ENCODE measurements at places on chromosomes 1 and 21.

- DNase-seq, result no peak
Observed at GRCh38 chr1:233561708-233562426, 52.0 kb upstream of the KCNK1 start.

DNA sequence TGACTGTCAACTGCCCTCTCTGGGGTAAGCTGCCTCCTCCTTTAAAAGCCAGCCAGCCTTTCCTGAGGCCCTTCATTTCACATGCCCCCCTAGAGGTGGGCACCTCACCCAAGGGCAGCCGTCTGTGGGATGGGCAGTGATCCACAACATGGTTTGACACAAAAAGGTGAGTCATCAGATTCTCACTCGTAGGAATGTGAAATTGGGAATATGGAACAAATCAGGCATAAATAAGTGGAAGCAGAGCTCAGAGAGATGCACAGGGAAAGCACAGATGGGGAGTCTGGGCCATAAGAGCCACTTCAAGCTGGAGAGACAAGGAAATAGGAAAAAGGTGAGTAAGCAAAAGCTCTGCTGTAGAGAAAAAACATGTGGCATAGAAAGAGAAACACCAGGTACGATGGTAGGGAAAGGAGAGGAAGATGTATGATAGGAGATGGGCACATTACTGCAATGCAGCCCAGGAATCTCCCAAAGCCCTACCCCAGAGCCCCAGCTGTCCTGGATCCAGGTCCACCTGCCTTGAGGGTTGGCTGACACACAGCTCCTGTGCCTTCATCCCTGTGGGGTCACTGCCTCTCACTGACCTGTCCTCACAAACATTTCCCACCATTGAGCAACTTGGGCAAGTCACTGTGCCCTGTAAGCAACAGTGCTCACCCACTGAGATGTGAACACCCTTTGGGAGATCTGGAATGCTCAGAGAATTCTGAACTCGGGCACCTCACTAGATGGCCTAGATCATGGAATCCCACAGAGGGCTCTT lies 86.6 kb downstream of the ASTN1 start:
- no peak for DNase-seq

DNA sequence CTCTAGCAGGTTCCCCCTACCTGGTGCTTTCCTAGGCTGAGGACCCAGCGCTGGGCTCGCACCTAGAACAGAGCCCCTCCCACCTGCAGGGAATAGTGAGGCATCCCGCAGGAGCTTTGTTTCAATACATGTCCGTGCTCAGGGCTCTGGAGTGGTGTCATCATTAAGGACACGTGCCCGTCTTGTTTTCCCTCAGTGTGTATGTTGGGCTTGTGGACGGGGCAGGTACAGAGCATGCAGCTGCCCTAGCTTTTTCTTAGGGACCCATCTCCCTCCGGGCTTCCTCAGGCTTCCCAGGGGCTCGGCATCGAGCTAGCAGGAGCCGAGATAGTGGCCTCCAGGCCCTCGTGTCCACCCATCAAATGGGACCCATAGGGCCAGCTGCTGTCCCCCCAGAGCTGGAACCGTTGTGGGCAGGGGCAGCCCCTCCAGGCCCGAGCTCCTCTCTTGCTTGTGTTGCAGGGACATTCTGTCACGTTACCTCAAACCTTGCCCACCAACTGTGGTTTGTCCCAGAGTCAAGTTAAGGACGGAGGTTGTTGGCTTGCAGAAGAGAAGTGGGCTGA lies 3.9 kb downstream of the TMEM201 start:
- peak; percentile 34 for DNase-seq

GRCh38 chr1:39499668-39500067 lies 8.2 kb downstream of the BMP8A start:
- no peak for DNase-seq

DNA sequence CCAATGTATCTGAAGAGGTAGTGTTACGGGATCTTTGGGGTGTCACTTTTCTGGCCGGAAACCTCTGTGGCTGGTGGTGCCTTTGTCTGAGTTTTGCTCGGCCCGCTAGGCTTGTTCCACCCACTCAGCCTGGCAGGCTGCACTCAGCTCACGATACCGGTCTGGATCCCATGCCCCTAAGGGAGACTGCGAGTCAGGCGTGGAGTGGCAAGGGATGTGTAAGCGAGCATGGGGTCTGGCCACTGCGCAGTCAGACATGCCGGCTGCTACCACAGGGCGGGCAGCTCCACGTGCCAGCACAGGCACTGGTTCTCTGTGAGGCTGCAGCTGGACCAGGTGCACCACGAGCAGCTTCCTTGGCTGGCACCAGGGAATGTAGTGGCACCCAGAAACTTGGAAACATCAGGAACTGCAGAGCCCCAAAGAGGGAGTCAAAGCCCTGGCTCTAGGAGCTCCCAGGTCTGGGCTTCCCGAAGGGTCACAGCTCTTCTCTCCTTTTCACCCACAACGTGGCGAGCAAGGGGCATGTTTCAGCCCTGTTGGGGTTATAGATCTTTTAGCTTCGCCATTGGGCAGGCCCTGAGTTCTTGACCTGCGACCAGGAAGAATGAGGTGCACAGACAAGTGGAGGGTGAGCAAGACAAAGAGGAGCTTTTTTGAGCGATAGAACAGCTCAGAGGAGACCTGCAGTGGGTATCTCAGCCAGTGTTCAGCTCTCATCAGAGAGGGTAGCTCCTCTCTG lies 23.8 kb upstream of the LRRC8C start:
- DNase-seq, result no peak

- peak; percentile 46 for DNase-seq
Observed at GRCh38 chr1:68321084-68321685, 88.9 kb upstream of the WLS start.

DNA sequence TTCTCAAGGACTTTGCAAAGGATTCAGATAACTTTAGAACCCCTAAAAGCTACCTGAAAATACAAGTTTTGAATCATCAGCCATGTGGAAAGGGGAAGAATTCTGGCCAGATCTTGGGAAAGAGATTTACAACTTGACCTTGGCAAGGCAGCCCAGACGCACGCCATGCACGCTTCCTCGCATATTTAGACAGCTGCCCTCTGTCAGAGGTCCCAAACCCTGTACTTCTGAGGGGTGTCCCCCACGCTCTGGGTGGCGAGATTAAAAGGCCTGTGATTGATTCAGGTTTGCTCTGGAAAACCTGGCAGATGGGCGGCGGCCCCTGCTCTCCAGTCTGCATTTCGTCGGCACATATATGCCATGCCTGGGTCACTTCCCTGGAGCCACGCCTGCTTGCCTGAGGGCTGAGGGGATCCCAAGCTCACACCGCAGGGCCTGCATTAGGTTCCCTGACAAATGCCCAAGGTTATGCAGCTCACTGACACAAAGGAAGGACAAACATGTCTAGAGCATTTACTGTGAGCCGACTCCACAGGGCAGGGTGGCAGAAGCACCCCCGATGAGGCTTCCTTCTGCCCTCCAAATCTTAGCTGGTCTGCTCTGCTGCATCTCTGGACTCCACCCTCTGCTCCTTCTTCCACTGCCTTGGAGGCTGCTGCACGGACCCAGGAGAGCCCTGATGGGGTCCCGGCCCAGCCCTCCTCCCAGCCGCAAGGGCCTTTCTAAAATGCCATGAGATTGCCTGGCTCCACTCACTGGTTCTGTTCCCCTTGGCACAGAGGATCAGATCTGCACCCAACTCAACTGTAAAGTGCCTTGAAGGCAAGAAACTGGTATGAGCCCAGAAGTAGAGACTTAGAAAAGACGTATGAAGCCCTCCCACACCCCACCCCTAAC lies 103.9 kb downstream of the BCAR3 start:
- no peak for DNase-seq

DNA sequence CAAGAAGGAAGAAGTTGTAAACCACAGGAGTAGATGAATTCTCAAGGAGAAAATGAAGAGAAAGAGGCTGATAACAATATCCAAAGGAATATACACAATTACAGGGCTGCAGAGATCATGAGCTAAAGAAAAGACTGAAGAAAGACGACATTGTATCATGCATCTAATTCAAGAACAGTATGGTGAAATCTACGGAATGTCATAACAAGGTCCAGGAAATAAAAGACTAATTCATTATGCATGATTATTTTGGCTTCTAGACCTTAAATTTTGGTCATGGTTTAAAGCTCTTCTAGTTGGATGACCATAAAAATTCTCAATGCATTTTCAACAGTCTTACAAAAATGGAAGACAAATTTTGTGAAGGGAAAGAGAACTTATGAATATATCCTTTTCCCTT lies 71.7 kb downstream of the SH3GLB1 start:
- DNase-seq, result no peak

DNA sequence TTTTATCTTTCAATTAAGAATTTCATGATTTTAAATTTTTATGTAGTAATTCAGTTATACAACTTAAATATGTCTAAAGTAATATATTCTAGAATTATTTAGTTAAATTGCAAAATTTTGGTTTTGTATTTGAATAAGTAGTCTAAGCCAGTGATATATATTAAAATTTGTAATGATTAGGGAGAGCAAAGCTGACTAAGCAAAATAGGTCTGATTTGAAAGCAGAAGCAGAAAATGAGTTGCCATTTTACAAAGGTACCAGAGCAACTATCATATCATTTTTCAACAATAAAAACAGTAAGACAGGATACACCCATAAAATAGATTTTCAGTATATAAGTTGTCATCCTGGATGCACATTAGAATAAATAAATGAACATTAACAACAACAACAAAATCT lies 177.9 kb downstream of the COP1 start:
- no peak for DNase-seq
